ENCODE measurements at places on chromosomes 1 and 21.
A peak's percentile ranks its signal among the peaks of the same experiment; 100 is the strongest.

GRCh38 chr1:167460836-167461235 is 57.5 kb downstream of the CD247 start:
- peak; percentile 79 for DNase-seq

DNA sequence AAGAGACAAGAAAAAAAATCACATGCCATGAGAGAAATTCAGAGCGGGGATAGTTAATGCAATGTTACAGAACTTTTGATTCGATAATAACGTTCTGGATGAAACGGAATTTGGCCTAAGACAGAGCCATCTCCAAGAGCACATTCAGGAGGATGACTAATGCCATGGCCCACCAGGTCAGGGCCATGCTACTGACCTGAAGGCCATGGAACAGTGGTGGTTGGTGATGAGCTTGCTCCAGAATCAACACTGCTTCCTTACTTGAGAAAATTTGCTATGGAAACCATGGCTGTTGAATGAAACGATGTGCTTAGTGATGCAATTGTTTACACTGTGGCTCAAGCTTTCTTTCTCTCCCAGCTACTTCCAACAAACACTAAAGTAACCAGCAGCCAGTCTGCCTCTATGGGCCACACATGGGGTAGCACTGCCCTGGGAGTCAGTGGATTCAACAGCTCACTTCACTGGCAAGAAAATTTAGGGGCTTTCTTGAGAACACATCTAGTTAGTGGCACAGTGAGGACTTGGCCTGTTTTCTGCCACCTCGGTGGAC is 299.1 kb downstream of the PCP4 start:
- no peak for DNase-seq

DNA sequence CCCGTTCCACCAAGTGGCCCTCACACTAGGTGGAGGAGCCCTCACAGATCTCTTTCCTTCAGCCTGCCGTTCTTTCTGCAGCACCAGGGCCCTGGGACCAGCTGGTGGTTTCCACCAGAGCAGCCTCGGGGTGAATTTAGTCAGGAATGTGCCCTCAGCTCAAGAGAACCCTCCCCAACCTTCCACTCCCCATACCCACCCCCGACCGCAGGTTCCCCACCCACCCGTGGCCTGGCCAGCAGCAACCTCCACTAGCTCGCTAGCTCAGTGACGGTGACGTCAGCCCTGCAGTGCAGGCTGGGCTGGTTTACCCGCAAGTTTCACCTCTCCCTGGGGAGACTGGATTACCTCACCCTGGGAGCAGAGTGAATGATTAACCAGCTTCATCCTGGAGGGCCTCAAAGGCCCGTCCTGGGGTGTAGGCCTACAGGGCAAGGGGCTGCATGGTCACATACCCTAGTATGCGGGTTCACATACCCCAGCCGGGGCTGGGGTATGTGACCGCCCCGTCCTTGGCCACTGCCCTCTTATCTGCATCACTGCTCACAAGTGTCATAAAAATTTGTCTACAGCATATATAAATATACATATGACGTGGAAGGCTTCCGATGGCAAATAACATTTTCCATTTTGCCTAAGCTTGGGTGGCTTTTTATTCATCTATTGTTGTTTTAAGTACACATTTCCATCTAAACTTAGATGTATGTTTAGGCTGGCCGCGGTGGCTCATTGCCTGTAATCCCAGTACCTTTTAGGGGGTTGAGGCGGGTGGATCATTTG is 24.5 kb downstream of the ELF3 start:
- no peak for DNase-seq

DNA sequence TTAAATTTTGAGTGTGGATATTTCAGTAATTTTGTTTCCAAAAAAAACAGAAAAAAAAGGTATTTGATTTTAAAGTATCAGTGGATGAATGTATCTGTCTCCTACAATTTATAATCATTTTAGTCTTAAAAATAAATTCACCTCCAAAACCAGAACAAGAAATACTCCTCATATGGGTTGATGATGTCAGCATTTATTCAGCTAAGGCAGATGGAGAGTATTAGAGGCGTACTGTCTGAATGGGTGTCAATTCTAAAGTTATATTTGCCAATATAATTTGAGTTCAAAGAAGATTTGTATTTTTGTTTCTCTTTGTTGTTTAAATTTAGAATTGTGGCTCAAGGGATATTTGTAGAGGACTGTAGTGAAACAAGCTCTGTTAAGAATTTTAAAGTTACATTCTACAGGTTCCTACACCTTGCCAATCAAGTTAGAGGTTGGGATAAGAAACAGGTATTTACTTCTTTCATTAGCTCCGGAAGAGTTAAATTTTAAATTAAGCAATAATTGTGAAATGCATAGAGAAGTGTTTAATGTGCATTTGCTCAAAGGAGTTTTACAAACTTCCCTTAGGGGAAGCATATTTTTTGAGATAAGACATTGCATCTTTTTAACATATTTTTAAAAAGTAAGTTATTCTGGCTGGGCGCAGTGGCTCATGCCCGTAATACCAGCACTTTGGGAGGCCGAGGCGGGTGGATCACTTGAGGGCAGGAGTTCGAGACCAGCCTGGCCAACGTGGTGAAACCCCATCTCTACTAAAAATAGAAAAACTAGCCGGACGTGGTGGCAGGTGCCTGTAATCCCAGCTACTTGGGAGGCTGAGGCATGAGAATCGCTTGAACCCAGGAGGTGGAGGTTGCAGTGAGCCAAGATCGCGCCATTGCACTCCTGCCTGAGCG is 1.2 kb downstream of the PLA2G4A start:
- DNase-seq: no peak

GRCh38 chr1:220652995-220653394 is 37.2 kb upstream of the C1orf115 start:
- no peak for DNase-seq

- no peak for DNase-seq
Measured at GRCh38 chr1:78436961-78437360, 53.8 kb upstream of the PTGFR start.

DNA sequence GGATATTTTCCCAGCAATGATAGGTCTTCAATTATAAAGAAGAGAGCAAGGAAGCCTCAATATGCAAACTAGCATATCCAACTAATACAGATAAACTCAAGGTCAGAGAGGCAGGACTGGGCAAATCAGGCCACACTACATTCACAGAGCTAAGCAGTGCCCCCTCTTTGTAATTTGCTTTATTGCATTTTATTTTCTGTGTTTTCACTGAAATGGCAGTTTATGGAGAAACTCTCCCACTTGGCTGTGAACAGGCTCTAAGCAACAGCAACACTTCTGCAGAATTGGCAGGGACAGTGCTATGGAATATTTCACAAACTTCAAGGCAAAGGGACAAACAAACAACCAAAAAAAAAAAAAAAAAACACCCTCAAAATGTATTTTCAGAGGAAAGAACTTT is 93.4 kb upstream of the SOD1 start:
- DNase-seq: no peak

- no peak for DNase-seq
Measured at GRCh38 chr1:194717334-194717733, 1530.9 kb upstream of the B3GALT2 start.

GRCh38 chr1:80731241-80731894 is 1069.4 kb upstream of the ADGRL2 start:
- DNase-seq: no peak

- no peak for DNase-seq
Measured at GRCh38 chr1:154987326-154987725, 4.2 kb downstream of the FLAD1 start.

GRCh38 chr1:82919837-82920236 is 1079.1 kb downstream of the TTLL7 start:
- DNase-seq: no peak

DNA sequence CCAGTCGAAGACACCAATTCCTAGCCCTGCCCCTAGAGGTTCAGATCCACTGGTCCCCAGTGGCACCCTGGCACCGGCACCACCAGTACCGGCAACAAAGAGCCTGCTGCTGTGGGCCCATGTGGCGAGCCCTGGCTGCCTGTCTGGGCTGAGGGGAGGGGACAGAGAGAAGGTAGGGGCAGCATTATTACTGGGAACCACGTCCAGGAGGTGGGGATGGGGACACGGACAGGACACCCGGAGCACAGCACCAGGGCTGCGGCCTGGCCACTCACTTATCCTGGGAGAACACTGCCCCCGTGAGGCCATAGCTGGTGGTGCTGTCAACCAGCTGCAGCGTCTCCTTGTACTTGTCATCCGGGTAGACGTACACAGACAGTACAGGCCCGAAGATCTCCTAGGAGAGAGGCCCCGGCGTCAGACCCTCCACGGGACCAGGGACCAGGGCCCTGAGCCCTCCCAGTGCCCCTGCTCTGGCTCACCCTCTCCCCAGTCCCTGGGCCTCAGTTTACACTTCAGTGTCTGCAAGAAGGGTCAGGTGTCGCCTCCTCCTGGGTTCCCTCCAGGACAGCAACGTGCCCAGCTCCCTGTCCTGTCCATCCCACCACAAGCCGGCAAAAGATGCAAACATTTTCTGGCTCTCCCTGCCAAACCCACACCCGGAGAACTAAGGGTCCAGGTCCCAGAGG is 15.8 kb upstream of the TAS1R2 start:
- peak; percentile 38 for DNase-seq

- no peak for DNase-seq
Measured at GRCh38 chr1:155975375-155976061, 2.8 kb downstream of the ARHGEF2 start.
